ENCODE measurements at places on chromosomes 3 and 15.

DNA sequence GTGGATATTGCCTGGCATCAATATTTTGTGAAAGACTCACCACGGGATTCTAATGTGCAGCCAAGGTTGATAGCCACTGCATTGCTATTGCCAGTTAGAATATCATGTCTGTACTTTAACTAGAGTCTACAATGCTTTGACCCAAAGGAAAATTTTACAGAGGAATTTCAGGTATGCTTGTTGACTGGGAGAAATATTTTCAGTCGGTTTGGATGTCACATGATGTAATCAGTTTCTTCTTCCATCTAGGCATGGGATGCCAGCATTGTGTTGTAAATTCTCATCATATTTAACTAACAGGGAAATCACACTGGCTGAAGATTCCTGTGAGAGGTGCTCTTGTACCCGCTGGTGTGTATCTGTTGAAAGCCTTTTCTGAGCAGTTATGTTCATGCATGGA lies 508.9 kb upstream of the ADAMTS9 start:
- peak; percentile 52 for DNase-seq

DNA sequence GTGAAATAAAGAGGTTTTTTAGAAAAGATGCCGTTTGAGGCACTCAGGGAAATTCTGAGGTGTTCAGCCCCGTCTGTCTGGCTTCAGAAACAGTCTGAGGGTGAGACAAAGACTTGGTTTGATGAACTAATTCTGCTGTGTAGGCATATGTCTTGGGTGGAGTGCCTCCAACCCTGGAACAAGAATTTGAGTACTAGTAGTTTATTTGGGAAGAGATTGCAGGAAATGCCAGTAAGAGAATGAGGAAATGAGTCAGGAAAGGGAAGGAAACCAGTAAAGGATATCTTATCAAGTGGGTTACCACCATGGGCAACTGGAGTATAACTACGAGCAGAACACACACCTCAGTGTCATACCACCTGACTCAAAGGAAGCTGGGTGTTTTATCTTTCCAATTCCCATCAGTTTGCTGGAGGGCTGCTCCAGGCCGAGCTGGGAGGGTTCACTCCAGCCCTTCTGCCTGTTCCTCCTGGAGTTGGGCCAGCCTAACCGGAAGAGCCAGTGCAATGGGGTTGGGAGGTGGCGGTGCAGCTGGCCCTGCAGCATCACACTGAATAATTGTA lies 75.3 kb downstream of the TGFBR2 start:
- DNase-seq, result no peak

GRCh38 chr3:17936736-17937480 lies 194.5 kb upstream of the TBC1D5 start:
- DNase-seq, result no peak

DNA sequence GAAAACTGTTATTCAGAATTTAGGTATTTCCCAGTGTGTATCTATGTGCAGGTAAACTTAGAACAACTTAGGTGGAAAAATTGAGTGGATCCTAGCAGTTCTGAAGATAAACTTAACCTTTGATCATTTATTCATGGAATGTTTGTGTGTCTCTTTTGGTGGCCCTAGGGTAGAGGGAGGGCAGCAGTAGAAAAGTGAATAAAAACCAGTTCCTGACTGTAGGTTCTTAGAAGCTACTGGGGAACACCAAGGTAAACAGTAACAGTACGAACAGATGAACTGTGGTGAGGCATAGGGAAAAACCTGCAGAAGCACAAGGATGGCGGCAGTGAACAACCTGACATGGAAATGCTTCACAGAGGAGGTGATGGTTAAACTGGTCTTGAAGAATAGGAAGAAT lies 2.5 kb downstream of the SNRK start:
- DNase-seq, result no peak

GRCh38 chr3:60920519-60920918 lies 330.7 kb downstream of the FHIT start:
- DNase-seq, result no peak

- peak; percentile 17 for DNase-seq
These were observed 258.1 kb downstream of the ERC2 start for GRCh38 chr3:56209982-56210751.

DNA sequence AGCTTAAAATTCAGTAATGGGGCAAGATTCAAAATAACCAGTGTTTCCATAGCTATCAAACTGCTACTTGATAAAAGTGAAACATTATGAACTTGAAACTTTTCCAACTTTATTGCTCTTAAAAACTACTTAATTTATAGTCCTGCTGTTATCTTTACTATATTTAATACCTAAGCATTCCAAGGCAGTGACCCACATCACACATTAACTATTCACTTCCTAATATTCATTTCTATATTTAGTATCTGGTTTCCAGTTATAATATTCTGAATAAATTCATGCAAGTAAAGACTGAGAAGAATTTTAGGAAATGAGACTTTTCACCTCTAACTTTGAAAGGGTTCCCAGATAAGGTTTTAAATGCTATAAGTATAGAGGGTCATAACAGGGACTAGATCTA lies 64.9 kb downstream of the UACA start:
- DNase-seq, result no peak

DNA sequence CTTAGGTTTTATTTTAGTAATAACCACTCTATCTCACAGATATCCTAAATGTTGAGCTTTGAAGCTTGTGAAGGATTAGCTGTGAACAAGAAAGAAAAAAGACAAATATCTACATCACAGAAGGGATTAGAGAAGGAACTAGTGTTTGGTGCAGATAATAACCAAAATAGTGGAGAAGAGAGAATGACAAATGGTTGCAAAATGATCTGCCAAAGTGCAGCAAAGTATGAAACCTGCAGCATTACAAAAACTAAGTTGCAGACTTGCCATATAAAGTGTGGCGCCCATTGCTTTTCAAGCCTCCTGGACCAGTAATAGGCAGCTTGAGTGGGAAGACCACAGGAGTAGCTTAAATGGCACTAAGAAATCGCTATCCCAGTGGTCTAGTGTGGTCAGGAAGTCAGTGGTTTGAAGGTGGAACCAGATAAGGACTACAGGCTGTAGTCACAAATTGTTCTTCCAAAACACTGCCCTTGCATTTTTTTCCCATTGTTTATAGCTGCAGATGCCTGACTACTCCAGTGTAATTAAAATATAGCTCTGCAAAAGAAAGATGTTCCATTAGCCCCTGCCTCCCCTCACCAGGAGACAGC lies 20.7 kb downstream of the TPM1 start:
- DNase-seq, result no peak

DNA sequence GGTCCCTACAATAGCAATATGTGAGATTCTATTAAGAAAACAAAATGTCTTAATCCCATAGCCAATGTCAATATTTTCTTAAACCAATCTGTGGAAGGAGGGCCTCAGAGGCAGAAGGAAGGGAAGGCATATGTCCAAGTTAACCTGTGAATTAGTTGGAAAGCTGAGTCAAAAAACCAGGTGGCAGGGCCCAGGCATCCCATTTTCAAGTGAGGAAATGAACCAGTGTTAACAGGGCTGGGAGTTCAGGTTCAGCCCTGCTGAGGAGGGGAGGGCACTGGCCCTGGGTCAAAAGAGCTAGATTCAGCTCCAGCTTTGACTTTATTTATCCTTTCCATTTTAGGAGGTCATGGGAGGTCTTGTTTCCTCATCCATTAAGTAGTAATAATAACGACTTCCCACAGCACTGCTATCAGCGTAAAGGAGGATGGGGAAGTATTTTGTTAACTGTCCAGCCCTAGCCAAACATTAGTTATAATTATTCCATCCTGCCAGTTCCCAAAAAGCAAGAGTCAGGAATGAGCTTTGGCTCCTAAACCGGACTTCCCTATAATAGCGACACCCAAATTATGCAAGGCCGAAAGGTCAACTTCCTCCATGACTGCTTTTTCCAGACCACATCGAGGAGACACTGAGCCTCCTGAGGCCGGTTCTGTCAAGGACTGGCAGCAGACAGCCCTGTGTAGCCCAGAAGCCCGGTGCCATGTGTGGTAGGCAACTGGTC lies 3.2 kb downstream of the MASP1 start:
- DNase-seq, result no peak

DNA sequence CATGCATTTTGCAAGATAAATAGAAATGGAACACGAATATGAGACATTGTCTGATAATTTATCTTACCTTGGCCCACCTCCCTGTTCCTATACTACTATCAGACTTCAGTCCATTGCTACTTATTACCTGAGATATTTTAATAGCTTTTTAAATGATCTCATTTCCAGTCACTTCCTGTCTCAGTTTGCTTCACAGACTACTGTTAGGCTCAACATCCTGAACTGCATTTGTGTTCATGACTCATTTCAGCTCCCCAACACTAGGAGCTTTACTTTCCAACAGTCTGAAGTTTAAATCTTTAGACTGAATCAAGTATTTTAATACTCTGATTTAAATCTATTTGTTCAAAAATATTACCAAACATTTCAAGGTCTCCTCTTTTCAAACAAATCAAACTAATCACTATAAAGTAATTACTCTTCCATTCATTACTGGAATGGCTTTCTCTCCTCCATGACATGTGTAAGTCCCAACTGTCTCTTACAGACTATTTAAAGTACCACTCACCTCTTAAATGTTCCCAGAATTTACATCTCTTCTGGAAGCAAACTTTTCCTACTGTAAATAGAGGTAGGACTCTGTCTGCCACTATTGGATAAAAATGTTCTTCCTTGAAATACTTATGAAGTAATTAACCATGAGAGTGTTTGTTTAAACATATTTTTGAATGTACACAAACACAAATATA lies 1277.6 kb downstream of the ZPLD1 start:
- DNase-seq, result peak; percentile 18

DNA sequence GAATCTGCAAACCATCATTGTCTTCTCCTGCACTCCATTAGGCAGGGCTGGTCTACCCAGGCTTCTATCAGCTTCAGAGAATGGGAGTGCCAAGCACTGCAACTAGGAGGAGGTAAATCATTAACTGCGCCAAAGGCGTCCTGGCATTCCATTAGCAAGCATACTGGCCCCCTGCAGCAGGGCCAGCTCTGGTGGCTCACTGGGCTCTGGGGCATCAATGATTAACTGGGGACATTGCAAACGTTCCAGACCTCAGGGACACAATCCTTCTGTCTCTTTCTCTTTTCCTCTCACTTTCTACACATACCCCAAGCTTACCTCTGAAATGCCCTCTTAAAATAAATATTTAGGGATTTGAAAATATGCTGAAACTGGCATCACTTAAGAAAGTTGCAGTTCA lies 129.0 kb downstream of the MYLK start:
- peak; percentile 73 for DNase-seq

- no peak for DNase-seq
These were observed 63.4 kb downstream of the EOMES start for GRCh38 chr3:27658741-27659140.

DNA sequence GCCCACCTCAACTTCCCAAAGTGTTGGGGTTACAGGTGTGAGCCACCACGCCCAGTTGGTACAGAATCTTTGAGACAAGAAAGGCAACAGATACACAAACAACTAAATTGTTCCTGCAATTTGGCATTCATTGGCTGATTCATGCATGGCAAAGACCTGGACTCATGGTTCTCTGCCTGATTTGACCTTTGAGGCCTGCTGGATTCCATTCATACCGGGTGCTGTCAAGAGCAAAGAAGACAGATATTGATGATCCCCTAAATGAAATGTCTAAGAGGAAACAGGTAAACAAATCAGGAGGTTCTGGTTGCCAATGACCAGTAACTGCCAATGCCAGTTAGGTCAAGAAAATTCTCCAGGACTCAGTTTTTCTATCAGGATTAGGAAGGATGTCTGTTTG lies 43.9 kb upstream of the RAD18 start:
- no peak for DNase-seq

- DNase-seq, result no peak
These were observed 131.3 kb downstream of the TJP1 start for GRCh38 chr15:29690765-29691475.

- no peak for DNase-seq
These were observed 20.2 kb upstream of the SLC6A20 start for GRCh38 chr3:45816544-45816943.

DNA sequence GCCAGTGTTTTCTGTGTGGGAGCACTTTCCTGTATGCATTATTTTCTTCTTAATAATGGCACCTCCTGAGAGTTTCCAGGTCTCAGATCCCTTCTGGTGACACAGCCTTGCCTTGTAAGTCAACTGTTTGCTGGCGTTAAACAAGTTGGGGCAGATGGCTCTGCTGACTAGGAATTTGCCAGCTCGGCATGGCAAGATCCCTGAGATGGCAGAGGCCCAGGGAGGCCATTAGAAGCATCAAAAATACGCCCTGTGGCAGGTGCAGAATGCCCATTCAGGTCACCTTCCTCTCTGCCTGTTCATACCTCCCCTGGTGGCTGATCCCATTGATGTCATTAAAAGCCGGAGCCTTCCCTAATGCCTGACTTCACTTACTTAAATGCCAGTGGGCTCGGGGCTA lies 320.9 kb upstream of the CTDSPL start:
- DNase-seq, result no peak

GRCh38 chr15:94057305-94057704 lies 174.1 kb upstream of the MCTP2 start:
- DNase-seq, result no peak

DNA sequence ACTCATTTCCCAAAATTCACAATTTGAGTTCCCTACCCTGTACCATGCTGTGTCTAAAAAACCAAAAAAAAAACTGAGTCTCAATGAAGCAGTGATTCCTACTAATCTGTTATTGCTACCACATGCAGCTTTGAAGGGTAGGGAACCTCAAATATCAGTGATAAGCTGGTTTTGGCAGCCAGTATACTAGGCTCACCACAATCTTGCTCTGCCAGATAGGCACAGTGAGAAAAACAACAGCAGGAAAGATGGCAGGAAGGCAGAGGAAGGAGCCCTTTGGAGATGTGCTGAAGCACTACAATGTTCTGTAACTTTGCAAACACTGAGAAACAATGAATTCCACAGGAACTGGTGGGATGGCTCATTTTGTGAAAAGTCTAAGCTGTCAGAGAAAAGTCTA lies 96.9 kb upstream of the UBP1 start:
- DNase-seq, result no peak

GRCh38 chr3:108251265-108251664 lies 29.0 kb upstream of the IFT57 start:
- DNase-seq, result no peak

GRCh38 chr15:72182244-72182643 lies 15.3 kb downstream of the GRAMD2A start:
- no peak for DNase-seq

Measured in mesendoderm (in vitro differentiated cells).